ENCODE measurements at places on chromosomes 7 and 10.
A peak's percentile ranks its signal among the peaks of the same experiment; 100 is the strongest.

GRCh38 chr7:135448753-135449152 is 61.1 kb downstream of the CNOT4 start:
- no peak for DNase-seq

DNA sequence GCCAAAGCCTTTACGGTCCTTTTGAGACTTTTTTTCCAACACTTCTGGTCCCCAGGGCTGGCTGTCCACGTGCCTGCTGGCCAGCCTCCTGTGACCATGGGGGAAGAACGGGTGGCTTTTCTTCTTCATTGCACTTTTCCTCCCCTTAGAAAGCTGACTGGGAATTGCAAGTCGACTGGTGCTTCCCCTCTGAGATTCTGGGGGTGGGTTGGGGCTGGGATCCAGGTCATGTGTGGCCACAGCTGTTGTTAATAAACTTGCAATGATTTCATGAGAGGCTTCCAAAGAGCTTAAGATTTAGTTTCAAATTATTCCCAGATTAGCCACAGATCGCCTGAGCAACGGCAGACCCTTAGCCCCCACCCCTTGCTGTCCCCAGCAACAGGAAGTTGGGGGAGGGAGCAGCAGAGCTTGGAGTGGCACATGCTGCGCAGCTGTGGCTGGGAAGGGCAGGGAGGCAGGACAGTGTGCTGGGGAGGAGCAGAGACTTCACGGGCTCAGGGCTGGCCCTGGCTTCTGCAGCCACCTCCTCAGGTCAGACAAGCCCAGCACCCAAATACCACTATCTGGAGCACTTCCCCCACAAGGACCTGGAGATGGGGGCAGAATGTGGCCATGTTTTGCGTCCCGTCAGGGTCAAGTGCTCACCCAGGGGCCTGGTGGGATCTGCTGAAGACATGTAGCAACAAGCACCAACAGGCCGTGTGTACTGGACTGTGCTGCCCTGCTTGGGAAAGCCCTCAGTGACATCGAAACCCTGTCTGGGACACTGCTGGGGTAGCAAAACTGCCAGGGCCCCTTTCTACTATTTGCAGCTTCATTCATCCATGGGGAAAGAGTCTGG is 147.1 kb downstream of the RNF216 start:
- peak; percentile 99 for DNase-seq

- peak; percentile 22 for DNase-seq
Observed at GRCh38 chr10:73786512-73786885, 1.1 kb downstream of the ZSWIM8 start.

DNA sequence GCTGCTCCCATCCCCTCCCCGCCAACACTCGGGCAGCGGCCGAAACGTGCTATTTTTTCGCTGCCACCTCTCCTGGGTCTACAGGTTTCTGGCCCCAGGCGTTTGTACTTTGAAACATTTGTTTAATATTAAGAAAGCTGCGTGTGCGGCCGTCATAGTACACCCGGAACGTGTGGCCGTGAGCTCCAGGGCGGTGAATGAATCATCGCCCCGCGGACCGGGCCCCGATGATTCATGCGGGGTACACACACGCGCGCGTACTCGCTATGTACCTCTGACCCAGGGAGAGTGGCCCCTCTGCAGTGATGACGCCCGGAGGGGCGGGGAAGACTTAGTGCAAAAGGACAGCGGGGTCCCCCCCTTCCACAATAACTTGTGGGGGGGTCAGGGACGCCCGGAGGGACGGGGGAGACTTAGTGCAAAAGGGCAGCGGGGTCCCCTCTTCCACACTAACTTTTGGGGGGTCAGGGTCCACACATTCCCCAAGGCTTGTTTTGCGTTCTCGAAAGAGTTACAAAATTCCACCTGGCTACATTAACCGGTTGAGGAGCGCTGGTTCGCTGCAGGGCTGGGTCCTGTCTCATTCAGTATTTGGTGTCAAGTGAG is 56.5 kb upstream of the PCGF5 start:
- DNase-seq, result peak; percentile 26

DNA sequence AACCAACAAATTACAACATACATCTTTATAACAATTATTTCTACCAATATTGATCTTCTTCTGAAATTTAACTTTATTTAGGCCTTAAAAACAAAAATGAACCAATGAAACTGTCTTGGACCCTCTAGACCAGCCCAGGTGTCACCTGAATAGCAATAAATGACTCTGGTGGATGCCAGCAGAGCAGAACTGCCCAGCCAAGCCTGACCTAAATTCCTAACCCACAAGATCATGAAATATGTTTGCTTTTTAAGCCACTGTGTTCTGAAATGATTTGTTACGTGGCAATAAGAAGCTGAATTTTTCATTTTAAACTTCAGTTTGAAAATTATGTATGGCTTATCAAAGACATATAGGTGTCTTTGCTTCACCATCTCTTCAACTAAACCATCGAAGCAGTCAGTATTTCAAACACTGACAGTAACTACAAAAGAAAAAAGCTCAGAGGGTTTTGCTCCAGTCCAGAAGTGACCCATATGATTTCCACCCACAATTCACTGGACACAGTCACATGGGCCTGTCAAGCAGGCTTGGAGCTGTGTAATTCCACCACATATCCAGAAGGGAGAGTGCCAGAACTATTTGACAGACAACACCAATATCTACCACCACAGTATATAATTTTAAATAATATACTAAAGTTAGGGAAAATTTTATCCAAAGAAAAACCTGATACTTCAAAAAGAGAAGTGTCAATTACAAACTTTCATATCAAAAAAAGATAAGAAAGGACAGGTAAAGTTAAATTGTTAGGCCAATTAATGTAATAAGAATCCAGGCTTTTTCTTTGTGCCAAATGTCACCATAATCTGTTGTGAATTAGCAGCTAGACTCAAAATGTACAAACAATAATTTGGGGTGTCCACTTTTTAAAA is 94.5 kb downstream of the KMT2C start:
- peak; percentile 24 for DNase-seq

DNA sequence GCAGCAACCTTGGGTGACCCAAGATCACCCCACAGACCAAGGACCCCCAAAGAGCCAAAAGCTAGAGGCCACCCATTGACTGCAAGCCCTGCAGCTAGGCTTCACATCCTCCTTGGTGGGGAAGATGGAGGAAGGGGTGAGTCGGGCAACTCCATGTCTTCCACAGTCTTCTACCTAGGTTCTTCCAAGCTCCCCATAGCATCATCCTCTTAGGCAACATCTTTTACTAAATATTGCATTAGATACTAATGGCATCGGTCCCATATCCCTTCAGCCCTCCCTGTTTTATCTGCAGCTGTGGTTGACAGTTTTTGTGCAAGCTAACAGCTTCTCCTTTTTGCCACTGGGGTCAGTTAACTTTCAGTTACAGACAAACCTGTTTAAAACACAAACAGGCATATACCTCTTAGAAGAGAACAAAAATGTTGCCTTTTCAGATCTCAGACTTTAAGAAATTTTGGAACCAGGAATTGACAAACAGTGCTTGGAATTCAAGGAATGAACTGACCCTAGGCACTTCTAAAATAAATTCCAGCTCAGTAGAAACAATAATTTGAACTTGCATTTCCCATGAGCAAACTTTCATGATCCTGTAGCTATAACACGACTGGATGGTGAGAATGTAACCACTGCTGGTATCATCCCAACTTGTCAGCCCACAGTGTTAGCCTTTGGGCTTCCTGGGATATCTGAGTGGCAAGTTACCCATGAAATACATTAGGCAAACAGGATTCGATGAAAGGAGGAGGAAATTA is 33.9 kb upstream of the MSMB start:
- no peak for DNase-seq

DNA sequence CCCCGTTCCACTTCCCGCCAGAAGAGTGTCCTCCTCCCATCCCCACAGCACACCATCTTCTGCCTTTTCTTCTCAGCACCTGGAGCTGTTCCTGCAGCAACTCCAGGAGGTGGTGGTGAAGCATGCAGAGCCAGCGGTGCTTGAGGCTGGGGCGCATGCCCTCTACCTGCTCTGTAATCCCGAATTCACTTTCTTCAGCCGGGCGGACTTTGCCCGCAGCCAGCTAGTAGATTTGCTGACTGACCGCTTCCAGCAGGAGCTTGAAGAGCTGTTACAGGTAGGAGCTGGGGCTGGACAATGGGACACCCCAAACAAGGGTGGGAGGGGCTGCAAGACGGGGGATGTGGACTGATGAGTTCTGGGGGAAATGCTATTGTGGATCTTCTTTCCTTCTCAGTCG is 19.1 kb upstream of the PVRIG start:
- no peak for DNase-seq

DNA sequence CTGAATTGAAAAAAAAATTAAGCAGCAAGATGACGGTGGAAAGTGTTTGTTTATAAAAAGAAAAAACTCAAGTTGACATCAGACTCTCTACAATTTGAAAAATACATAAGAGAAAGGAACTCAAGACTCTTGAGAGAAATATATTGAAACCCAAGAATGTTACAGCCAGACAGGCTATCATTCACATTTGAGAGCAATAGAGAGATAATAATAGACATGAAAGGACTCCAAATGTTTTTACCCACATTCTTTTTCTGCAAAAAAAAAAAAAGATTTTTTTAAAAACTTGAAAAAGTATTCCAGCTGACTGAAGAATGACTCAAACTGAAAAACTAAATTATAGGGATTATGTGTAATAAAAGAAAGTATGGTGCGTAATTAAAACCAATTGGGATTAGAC is 532.4 kb downstream of the INHBA start:
- DNase-seq, result no peak

DNA sequence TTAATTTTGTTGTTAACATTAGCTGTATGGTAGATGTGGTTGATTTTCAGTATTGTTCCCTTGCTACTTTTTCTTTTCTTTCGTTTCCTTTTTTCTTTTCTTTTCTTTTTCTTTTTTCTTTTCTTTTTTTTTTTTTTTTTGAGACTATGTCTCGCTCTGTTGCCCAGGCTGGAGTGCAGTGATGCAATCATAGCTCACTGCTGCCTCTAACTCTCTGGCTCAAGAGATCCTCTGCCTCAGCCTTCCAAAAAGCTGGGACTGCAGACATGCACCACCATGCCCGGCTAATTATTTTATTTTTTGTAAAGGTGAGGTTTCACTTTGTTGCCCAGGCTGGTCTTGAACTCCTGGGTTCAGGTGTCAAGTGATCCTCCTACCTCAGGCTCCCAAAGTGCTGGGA is 14.4 kb downstream of the SLC26A3 start:
- no peak for DNase-seq

- peak; percentile 40 for DNase-seq
Observed at GRCh38 chr7:44114586-44115310, 8.6 kb downstream of the POLD2 start.

DNA sequence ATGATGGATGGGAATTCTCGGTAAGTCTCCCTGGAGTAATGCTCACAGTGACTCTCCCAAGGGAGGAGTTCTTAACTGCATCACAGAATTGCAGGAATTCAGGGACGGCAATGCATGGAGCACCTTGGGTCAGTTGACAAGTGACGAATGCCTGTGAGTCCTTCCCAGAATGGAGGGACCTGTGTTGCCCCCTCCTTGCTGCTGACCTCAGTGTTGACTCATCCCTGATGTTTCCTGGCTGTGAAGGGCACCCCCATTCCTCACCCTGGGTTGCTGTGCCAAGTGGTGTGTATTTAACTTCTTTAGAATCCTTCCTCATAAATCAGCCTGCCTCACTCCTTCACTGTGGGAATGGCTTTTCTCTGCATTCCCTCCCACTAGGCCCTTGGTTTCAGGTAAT is 98.9 kb downstream of the LRMDA start:
- no peak for DNase-seq

Measured in SJCRH30 (cell line).